Activated T-helper 1 cell treated with Interleukin-2 at 50 U/mL for 16 hours (primary cell): ENCODE measurements at places on chromosomes 4 and X.

DNA sequence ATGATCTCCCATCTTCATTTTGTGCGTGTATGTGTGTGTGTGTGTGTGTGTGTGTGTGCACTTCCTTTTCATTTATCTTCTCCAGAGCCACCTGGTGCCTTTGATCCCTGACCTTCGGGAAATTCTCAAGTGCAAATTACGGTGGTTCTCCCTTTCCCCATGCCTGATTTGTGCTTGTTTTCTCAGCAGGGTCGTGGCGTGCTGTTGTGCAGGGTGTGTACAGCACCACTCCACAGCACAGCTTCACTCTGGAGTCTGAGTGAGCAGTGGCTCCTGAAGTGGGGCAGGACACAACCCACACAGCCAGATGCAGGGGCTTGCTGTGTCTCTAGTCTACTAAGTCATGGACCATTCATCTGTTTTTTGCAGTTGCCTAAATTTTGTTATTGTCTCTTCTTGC lies 114.2 kb upstream of the TBC1D9 start:
- DNase-seq: no peak

- DNase-seq: no peak
These were observed 219.1 kb downstream of the MID1 start for GRCh38 chrX:10401239-10401638.

- DNase-seq: no peak
These were observed 327.9 kb upstream of the GRIA3 start for GRCh38 chrX:122856205-122856604.

DNA sequence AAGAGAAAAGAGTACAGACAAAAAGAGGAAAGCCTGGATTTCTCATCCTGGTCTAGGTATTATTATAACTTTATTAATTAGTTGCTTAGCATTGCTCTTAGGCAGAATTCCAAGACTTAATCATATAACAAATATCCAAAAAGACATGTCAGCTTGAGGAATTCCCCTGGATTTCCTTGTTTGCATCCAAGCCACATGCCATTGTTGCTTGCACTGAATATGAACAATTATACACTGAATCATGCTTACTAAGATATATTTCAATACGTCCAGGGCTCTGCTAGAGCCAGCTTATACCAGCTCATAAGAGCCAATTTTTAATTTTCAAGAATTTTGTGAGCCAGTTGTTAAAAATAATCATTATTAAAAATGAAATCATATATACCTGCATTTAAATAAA lies 5.5 kb upstream of the TLR10 start:
- no peak for DNase-seq

GRCh38 chrX:56319165-56319564 lies 87.0 kb downstream of the KLF8 start:
- DNase-seq: no peak

- DNase-seq: no peak
These were observed 93.1 kb upstream of the TEX13A start for GRCh38 chrX:105313596-105313995.

GRCh38 chrX:48890934-48891401 lies 6.6 kb downstream of the TIMM17B start:
- no peak for DNase-seq

GRCh38 chr4:826508-827208 lies 729 bp upstream of the CPLX1 start:
- DNase-seq: no peak

DNA sequence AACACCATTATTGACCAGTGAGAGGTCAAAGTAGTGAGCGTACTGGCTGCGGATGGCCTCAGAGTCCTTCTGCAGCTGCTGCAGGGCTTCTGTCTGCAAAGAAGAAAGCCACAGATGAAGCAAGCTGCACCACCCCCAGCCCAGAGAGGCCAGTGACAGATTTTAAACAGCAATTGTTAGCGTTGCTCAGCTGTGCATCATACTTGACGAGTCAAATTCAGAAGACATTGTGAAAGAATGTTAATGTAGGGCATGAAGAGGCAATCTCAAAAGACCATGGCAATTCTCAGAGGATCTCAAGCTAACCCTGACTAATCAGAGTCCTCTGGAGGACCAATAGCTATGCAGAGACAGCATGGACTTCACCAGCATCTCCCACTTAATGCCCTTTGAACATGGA lies 16.6 kb downstream of the DKC1 start:
- no peak for DNase-seq

GRCh38 chr4:88060431-88060830 lies 53.0 kb downstream of the PKD2 start:
- DNase-seq: no peak

- no peak for DNase-seq
These were observed 216.0 kb downstream of the GRID2 start for GRCh38 chr4:92519727-92520126.

GRCh38 chr4:36502350-36502749 lies 220.9 kb downstream of the DTHD1 start:
- no peak for DNase-seq

- DNase-seq: no peak
These were observed 379.1 kb downstream of the RAPGEF2 start for GRCh38 chr4:159481936-159482335.

- no peak for DNase-seq
These were observed 10.3 kb upstream of the CXCL2 start for GRCh38 chr4:74109116-74109869.

DNA sequence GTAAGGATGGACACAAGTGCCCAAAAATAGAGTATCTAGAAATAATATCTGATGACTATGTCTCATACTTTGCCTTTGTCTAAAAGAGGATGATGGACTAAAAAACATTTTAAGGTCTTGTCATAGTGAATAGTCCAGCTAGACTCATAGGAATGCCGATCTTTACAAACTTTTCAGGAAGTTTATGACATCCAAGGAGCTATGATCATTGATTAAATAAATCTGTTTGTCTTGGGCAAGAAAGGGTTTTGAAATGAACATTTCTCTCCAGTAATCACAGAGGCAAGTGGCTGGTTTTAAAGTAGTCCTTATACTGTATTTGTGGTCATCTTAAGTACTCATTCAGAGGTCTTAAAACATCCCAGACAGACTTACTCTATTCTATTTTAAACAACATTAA lies 109.8 kb downstream of the MAPK10 start:
- DNase-seq: no peak

- DNase-seq: no peak
These were observed 303.7 kb upstream of the IRS4 start for GRCh38 chrX:109040057-109040456.

DNA sequence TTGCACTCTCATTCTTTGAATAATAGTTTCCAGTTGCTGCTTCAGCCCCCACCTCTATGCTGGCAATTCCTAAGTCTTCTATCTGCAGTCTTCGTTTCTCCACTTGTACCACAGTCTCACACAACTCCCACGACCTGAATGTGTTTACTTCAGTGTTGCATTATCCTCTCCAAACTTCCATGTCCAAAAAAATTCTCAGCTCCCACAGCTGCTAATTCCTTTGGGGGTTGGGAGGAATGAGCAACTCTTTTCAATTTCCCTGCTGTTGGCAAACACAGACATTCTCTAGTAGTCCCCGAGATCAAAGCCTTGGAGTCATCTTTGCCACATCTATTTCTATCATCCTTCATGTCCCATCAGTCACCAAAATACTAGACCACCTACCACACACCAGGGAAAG lies 14.4 kb upstream of the CDS1 start:
- no peak for DNase-seq

- no peak for DNase-seq
These were observed 318.4 kb upstream of the CLNK start for GRCh38 chr4:11002961-11003360.

DNA sequence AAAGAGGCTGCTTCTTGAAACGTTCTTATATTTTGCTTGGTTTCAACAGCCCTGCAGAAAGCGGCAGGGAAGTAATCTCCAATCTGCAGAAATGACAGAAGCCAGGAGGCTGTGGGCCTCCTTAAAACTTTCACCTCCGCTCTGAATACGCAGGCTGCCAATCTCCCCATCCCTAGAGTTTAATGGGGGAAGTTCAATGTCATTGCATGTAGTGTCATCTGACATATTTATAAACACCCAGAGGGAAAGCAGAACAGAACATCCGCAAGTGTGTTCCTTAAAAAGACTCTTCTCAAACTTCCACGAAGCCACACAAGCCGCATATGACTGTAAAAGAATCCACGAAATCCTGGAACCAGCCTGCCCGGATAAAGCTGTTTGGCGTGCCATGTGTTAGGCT lies 148.8 kb upstream of the TBL1X start:
- DNase-seq: no peak

DNA sequence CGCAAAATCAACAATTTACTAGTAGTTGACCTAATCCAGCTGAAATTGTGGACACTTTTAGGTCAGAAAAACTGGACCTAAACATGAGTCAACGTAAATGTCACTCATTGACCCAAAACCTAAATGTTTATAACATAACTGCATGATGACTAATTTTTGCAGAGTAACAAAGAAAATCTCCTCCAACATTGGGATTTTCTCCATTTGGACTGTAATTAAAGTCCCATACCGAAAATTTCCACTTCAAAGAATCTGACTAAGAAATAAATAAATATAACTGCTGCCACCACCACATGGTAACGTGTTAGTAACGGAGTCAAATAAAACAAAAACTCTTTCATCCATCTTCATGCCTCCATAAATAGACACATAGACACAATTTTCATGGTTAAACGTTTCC lies 1.9 kb downstream of the ADGRA3 start:
- no peak for DNase-seq

- DNase-seq: no peak
These were observed 2.1 kb upstream of the CLCN3 start for GRCh38 chr4:169618286-169618685.

- DNase-seq: no peak
These were observed 448.9 kb downstream of the KCTD8 start for GRCh38 chr4:43999669-44000068.

DNA sequence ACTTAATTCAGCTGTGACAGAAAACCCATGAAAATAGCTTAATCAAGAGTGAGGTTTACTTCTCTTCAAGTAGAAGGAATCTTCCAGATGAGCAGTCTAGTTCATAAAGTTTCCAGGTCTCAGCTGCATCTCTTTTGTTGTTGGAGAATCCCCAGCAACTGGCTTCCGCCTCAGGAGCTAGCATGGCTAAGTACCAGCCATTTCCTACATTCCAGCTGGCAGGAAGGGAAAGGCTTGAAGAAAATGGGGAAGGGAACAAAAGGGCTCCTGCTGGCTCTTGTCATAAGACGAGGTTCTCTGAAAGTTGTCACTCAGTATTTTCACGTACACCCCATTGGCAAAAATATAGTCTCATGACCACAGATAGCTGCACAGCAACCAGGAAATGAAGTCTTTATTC lies 27.3 kb upstream of the TRIM2 start:
- no peak for DNase-seq

- no peak for DNase-seq
These were observed 341.0 kb downstream of the NAP1L3 start for GRCh38 chrX:93332329-93332728.

DNA sequence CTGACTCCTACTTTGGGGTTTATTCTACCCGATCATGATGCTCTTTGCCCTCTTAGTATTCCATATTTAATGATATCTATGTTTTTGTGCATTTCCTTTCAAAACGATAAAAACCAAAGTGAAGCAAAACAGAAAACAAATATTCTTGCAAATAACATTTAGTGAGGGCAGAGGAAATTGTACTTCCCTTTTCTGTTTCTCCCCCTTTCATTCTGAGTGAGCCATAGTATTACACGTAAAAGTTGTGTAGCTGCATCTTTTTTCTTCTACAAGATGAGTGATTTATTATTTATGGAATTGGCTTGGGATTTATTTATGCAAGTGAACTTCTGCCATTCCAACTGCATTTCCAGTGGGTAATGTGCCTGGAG lies 109.9 kb downstream of the AFF2 start:
- no peak for DNase-seq

GRCh38 chrX:138756234-138756633 lies 44.7 kb upstream of the FGF13 start:
- no peak for DNase-seq

DNA sequence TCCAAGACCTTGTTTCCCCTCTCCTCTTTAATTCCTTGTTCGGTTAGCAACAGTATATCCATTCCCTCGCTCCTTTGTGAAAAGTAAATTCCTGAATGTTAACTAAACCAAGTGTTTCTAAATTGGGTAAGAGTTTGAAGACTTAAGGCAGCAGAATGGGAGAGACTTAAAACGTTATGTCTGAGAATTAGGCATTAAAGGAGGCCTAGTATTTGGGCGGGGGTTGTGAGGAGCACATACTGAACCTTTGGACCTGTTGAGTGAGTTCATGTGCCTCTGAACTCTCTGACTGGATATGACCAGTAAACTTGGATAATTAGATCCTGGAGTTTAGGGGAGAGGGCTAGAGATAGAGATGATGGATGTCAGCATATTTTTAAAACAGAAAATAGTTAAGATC lies 1.2 kb downstream of the MSMO1 start:
- DNase-seq: no peak

DNA sequence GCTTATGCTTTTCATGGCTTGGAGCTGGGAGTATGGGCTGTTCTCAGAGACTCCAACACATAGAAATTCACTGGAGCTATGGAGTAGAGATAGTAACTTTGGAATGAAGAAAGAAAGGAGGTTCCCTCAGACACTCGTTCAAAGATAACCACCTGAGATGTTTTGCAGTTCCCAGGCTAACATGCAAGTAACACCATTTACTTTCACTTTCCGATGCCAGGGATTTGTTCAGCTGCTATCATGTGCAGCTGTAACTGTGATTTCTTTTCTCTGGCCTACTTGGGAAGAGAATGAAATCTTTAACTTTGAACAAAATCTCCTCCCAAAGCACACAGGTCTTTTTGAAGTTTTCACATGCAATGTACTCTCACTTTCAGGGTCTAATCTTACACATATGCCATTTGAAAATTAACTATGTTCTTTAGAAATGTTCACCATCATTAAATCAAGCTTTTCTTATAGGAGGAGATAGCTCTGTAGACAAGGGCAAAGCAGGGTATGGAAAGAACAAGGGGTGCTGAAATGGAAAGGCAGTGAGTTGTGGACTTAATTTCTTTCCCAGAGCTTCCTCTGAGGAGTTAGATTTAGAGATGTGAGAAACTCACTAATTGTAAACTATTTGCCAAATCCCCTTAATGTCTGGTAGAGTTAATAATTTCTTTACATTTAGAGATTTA lies 514.3 kb downstream of the PDHA2 start:
- DNase-seq: no peak

- no peak for DNase-seq
These were observed 91.3 kb downstream of the RASGEF1B start for GRCh38 chr4:81380437-81380836.
